ENCODE measurements at places on chromosomes 1 and 21.

DNA sequence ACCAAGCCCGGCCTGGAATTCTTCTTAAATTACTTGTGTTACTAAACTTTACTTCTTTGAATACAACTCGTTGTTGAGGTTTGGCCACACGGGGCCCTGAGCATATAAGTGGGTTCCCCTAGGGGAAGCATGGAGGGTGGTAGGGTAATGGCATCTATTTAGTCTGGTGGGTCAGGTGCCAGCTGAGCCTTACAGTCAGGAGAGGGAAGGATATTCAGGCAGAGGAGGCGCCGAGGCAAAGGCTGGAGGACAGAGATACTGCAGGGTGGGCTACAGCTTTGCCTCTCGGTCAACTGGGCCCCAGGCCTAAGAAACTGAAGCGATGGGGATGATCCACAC is 424 bp upstream of the NECAP2 start:
- DNase-seq: no peak

- no peak for DNase-seq
These were observed 241.7 kb downstream of the ADGRL2 start for GRCh38 chr1:82042306-82043060.

DNA sequence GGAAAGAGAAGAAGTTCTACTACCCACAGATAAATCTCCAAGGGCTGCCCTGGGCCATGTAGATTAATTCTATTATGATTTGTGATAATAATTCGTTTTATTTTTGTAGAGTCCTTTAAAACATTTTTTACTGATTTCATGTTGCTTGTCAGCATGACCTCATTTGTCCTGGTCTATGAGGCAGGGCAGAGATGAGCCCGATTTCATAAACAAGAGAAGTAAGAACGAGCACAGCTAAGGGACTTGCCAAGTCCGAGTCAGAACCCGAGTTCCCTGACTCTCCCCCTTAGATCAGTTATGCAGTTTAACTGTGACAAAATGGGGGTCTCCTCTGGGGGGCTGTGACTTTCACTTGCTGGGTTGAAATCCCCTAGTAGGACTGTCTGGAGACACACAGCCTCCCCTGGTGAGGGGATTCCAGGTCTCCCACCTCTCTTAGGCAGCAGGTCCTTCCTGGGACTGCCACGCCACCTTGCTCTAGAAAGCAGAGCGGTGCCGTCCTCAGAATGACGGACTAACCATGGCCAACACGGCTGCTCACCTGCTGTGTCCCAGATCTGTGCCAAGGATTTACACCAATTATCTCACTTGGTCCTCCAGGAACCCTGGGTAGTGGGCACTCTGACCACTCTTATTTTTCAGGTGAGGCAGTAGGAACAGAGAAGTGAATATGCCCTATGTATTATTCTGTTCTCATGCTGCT is 31.0 kb upstream of the SOX13 start:
- DNase-seq: no peak

GRCh38 chr1:93584261-93585003 is 97.2 kb downstream of the BCAR3 start:
- DNase-seq: no peak

DNA sequence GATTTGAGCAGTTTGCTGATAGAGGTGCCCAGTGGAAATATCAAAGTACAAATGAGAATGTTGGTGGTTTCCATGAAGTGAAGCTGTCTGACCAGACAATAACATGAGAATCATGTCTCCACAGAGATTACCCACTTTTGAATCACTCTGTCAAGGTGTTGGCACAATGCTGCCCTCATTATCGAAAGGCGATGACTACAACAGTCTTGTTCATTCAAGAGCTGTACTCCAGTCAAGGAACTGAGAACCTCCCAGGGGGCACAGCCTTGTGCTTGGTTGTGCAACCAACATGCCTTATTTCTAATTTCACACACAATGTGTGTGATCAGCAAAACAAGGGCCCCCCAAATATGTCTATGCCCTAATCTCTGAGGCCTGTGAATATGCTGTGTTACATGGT is 35.7 kb downstream of the ETS2 start:
- DNase-seq: no peak

- DNase-seq: no peak
These were observed 161.4 kb upstream of the CAMK1G start for GRCh38 chr1:209421978-209422680.

- DNase-seq: no peak
These were observed 25.8 kb upstream of the LRRN2 start for GRCh38 chr1:204711103-204711946.

- DNase-seq: no peak
These were observed 36.2 kb upstream of the EFCAB14 start for GRCh38 chr1:46755121-46755520.

DNA sequence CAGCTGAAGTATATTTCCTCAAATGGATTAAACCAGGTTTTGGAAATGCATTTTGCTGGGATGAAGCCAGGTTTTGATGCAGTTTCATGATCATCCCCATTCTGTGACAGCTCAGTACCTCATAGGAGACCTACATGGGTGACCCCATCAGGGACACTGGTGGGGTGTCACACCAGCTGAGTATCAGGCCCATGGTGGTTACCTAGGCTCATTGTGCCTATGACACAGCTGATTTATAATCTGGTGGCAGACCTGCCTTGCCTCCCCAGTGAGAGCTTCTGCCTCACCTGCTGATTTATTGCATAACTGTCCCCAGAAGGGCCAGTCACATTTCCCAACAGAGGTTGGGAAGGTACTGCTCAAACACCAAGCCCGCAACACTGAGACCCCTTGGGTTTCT is 3.8 kb downstream of the NCF2 start:
- DNase-seq: no peak

DNA sequence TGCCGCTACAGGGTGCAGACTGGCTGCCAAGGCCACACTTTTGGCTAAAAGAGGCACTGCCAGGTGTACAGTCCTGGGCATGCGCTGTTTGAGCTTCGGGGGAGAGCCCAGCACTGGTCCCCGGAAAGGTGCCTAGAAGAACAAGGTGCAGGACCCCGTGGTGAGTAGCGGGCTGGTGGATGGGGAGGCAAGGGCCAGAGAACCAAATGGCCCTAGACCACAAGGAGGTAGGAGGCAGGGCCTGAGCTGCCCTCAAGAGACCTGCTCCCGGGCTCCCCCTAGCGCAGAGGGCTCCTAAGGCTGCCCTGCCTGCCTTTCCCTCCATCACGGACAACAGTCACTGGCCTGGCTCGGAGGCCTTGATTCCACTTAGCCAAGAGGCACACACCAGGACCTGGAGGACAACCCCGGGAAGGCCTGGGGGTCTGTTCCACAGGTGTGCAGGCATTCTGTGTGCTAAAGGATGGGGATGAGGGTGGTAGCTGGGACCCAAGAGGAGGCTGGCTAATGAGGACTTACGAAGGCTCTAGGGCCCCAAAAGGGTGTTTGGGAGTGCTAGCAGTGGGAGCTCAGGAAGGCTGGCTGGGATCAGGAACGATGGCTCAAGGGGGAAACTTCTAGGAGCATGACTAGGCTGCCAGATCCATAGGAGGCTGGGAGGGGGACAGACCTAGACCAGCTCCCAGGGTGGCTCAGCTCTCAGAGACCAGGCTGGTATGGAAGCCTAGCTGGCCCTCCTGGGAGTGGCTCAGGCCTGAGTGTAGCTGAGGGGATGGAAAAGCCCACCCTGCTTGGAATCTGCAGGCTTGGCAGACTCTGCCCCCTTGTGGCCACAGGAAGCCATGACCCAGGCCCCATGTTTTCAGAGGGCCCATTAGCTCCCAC is 742 bp downstream of the ARTN start:
- DNase-seq: peak; percentile 35

GRCh38 chr1:19448491-19449439 is 36.6 kb downstream of the CAPZB start:
- DNase-seq: no peak

GRCh38 chr1:230831771-230832170 is 36.5 kb downstream of the C1orf198 start:
- DNase-seq: no peak

DNA sequence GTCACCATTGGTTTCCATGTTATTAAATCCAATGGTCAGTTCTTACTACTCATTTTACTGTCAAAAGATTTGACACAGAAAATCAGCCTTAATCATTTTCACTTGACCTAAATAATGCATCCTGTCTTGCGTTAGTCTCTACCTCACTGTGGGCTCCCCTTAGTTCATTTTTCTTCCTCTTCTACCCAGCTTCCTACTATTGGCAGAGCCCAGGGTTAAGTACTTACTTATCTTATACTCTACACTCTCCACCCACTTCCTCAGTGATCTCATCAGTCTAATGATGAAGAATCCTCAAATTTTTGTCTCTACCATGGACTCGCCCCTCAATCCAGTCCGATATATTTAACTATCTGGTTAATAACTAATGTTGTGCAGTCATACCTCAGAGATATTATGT is 735.9 kb downstream of the KCNT2 start:
- DNase-seq: no peak

GRCh38 chr1:245541369-245541768 is 386.6 kb downstream of the KIF26B start:
- DNase-seq: no peak

DNA sequence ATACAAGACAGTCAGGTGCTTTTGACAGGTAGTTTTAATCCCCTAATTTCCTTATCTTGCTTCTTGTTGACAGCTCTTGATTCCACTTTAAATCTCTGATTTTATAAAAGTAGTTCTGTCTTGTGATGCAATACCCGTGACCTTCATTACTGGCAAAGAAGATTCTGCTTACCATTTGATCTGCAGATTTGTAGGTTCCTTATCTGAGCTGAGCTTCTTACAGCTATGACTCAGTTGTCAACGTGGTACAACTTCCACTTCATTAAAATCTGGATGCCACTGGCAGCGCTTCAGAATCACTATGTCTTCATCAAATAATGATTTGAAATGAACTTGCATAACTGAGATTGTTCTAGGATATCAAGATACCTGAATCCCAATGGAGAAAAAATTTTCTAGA is 543.6 kb upstream of the B3GALT2 start:
- DNase-seq: no peak

DNA sequence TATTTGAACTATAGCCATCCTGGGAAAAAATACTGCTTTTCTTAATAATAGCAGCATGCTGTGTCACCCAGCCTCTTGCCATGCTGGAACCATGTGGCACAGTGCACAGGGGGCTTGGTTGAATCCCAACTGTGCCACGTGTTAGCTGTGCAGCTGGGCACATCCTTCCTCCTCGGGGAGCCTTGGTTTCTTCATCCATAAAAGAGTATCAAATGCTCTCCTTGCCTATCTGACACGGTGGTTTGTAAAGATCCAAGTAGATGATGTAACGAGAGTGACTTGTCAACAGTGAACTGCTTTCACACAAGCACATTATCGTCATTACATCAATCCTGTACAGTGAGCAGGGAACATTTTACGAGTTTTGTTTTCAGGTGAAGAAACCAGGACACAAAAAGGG is 24.4 kb downstream of the VASH2 start:
- DNase-seq: no peak

GRCh38 chr1:71043065-71043464 is 4.6 kb downstream of the PTGER3 start:
- DNase-seq: no peak

GRCh38 chr1:74426208-74426937 is 86.0 kb downstream of the LRRC53 start:
- DNase-seq: no peak

DNA sequence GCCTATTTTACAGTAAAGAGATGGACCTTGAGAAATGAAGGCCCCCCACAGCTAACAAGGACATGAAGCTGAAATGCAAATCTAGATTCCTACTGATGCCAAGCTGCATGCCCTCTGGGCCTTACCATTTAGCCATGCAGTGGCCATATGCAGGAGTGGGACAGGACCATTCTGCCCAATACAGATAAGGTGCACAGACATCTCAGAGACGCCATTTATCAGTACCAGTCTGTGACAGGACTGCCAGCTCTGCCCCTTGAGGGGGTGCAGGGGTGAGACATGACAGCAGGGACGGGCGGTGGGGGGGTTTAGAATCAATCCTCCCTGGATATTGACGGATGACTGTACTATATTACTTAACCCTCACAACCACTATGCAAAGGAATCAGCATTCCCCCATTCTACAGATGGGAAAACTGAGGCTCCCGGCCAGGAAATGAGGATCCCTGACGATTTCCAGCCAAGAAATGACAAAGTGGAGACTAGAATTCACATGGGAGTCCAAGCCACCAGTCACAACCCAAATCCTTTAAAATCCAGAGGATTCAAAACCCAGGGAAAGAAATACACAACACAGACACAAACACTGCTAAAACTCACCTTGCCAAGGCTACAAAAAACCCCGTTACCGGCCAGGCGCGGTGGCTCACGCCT is 10.8 kb downstream of the SSBP3 start:
- no peak for DNase-seq

DNA sequence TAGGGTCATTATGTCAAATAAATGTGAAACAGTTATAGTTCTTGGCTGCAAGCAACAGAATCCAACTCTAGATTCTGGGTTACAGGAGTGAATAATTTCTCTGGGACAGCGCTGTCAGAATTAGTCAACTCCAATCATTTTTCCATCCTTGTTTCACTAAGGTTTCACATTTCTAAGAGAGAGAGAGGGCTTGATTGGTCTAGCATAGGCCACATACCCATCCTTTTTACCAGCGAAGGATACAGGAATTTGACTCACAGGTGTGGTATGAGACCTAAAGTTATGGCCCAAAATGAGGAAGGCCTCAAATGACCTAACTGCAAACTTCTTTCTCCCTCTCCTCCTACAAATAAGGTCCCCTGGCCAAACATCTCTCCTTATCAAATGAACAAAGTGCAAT is 25.5 kb upstream of the RGS8 start:
- DNase-seq: no peak

DNA sequence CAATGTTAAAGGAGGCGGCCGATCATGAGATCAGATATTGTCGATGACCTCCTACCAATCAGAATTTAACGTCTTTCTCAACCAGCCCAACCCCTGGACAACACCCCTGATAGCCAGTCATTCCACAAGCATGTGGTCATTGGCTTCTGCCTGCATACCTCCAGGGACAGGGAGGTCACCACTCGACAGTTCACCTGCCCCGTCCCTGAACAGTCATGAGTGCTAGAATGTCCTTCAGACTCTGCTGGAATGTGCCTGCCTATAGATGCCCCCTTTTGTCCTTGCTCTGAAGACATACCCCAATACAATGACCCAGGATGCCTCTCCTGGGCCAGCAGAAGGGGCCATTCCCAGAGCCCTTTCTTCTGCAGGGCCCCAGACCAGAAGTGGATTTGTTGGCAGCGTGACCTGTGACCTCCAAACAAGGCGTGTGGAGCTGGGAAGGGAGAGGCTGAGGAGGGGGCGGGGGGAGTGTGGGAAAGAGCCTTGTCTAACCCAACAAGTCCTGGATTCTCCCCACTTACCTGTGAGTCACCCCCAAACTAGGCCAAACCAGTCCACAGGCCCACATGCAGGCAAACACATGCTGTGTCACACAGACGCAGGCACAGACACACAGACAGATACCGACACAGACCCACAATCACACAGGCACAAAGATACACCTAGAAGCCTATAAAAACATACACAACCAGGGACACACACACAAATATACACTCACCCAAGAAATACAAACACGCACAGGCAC is 2.2 kb downstream of the CRYBG2 start:
- no peak for DNase-seq

GRCh38 chr1:212771341-212771740 is 20.2 kb downstream of the NSL1 start:
- DNase-seq: no peak
